ENCODE measurements at places on chromosomes 12 and 14.

DNA sequence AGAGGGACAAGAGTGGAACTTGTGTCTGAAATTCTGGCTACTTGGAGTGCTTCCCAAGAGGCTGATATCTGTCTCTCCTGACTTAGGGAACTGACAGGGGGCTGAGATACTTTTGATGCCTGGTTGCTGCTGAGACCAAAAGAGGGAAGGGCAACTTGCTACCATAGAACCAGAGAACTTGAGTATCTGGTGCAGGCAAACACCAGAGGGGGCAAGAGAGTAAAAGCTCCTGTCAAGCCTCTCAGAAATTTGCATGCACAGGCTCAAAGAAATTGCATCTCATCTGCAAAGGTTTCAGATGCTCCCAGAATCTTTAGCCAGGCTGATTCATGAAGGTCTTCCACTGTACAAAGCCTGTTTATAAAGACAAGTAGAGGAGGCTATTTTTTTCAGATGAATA lies 391.3 kb upstream of the FOXG1 start:
- no peak for DNase-seq

DNA sequence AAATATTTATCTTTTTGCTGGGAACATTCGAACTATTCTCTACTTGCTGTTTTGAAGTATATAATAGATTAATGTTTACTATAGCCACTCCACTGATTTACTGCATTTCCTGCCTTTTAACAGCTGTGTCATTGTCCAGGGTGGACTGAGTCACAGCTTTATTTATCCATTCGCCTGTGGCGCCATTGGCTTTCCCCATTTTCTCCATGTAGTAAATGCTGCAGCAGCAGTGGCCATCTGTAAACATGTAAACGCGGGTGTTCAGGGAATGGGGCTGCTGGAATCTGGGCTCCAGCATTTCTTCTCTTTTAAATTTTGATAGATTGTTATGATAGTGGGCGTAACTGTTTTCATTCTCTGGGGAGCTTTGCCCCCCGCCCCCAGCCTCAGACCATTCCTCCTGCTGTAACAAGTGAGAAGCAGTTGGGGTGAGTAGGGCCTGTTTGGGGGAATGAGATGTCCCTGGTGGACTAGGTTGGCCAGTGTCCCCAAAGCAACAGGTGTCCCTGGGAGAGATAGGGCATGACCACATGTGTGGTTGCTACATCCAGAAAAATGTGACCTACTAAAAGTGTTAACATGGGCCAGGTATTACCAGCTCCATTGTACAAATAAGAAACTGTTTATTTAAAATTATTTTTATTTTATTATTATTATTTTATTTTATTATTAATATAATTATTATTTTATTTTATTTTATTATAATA lies 32.9 kb downstream of the RIN3 start:
- peak; percentile 42 for DNase-seq

- DNase-seq: peak; percentile 54
Measured at GRCh38 chr12:106519607-106520021, 63.2 kb upstream of the RFX4 start.

GRCh38 chr14:21047378-21047781 lies 5.2 kb downstream of the RNASE7 start:
- DNase-seq: no peak

GRCh38 chr12:26514364-26514763 lies 318.6 kb downstream of the ITPR2 start:
- no peak for DNase-seq

GRCh38 chr12:116280595-116281290 lies 3.2 kb upstream of the MED13L start:
- DNase-seq: no peak

GRCh38 chr12:26520109-26520508 lies 312.9 kb downstream of the ITPR2 start:
- DNase-seq: no peak

GRCh38 chr12:89235189-89235993 lies 116.9 kb downstream of the DUSP6 start:
- DNase-seq: no peak

DNA sequence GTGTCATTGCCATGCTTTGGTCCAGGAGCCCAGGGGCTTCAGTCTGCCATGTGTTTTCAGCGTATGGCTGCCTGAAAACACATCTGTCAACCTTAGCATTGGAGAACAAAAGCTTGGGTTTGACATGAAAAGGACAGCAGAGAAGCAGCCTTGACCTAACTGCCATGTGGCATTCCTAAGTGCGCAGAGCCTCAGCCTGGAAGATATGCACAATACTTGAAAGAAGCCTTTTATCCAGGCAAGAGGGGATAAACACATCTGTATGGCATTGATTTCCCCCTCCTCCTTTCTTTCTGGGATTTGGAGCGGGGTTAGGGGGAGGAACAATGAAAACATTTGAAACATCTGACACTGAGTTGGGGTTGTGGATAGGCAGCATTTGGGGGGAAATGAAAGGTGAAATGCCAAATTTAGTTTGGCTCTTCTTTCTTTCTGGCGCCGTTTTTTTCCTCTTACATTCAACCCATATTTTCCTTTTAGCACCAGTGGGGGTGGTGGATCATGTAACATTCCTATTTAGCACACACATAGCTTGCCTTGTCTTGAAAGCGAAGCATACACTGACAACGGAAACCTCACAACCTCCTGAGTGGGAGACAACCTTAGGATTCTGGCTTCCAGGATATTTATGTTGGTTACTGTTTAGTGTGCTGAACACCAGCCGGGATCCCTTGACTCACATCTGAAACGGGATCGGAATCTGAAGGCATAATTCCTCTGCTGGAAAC lies 177.0 kb downstream of the C12orf75 start:
- DNase-seq: no peak

DNA sequence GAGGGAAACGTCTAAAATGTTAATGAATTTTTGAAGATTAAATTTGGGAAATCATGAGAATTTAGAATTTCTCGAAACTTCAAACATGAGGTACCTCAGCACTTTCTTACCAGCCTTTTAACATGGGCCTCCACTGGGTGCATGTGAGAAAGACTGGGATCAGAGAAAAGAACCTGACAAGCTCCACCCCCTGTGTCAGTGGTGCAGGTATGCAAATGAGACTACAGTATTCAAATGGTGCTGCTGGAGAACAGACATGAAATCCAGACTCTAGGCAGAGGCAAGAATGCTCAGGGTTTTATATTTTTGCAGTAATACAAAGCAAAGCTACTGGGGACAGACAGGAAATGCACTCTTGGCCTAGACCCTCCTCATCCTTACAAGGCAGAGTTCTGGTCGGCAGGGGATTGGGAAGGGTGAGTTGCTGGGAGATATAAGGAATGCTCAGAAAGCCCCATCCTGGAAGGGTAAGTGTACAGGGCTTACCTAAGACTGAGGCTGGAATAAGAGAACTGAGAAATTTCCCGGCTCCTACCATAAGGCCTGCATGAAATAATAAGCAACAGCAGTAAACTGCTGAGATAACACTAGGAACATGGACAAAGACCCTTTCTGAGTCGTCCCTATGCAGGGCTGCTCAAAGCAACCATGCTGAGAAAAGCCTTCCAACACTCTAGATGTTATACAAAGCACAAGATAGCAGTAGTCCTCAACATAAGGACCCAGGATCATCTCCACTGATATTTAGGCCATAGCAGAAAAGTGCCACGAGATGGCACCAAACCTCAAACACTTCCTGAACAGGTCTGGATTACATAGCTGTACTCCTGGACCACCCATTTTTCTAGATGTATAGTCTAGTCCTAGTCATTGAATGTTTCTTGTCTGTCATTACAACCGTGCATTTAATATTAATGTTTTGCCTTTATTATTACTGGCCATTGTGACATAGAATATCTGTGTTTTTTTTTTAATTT lies 260.8 kb downstream of the RASSF9 start:
- peak; percentile 30 for DNase-seq

GRCh38 chr14:99737451-99737951 lies 53.4 kb downstream of the CYP46A1 start:
- no peak for DNase-seq

DNA sequence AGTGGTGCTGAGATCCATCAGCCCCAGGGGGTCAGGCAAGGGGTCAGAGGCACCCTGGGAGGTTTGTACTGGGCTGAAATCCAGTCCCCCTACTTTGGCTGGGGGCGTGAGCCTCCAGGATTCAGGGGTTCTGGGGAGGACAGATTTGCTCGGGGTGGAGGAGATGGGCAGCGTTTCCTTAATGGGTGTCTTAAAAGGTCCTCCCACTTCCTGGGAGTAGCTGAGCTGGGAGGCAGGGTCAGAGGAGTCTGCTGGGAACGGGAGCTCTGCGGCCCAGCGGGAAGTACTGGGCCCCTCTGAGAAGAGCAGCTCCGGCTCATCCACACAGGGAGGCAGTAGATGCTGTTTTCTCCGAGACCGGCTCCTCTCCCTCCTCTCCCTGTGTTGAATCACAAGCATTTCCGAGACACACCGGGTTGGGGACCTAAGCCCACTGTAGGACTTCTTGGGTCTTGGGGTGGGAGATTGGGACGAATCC lies 2.1 kb upstream of the TEX52 start:
- DNase-seq: no peak

- DNase-seq: no peak
Measured at GRCh38 chr14:78048120-78048519, 122.1 kb upstream of the NRXN3 start.
